Osteoblast (primary cell): ENCODE measurements at places on chromosomes 2 and 18. TPM values are rescaled to one million over a fixed set of nuclear protein-coding genes. Genes with fewer than 3 reads are reported as not detected.

GLB1L gene
- total RNA-seq = 13.0 and 21.0 TPM in 2 replicates

LYG1 gene
- under 0.01 and 0.88 TPM in 2 replicates for total RNA-seq

TMEM17 gene
- total RNA-seq = 2.9 and 3.3 TPM in 2 replicates

DNA sequence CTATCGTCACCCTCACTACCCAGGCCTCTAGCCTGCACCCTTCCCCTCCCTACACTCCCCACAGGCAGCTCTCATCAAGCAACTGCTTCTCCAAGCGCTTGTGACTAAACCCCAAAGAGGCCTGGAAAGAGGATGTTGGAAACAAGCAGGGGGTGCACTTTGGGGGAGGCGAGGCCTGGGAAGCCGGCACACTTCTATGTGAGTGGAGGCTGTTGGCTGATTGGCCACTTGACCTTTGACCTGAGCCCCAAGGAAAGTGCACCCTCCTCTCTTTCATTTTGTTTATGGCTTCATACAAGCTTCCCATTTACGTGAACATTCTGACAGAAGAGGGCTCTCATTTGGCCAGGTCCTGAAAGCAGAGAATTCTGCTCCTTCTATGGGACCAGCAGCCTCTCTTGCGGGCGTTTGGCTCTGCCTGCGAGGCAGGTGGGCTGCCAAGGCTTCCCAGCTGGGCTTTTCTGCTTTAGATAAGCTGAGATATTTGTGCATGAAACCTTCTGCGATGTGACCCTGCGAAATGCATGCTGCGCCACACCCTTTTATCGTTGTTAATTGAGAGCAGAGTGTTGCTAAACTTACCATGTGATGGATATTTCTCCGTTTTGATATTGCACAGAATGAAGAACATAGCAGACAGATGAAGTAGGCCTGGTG, 134.8 kb upstream of the NCK2 start:
- H3K36me3 ChIP-seq = no peaks in the 10 kb centered on the region
- H3K27me3 ChIP-seq = peaks cover 3% of the 10 kb centered on the region
- H3K4me3 ChIP-seq = no peak overlapping the region
- H3K4me1 ChIP-seq = no peaks in the 10 kb centered on the region

DNA sequence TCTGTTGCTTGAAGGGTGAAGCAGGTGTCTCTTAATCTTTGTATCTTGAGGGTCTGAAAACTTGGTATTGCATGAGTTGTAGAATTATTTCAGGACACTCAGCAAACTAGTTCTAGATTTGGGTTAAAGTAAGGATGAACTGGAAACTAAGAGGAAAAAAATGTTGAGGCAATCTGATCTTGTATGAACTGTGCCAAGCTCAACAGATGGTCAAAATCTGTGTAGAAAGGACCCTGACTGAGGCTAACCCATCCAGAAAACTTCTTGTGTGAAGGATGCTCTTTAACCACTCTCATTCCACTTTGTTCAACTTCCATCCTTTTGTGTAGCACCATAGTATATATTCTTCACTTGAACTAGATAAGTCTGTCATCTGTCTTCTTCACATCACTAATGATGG, 861.7 kb downstream of the SLC4A3 start:
- H3K4me3 ChIP-seq = no peak overlapping the region
- H3K27me3 ChIP-seq = no peaks in the 10 kb centered on the region
- no peak overlapping the region for H3K27ac ChIP-seq
- no peak for DNase-seq
- H3K36me3 ChIP-seq = no peaks in the 10 kb centered on the region

DNA sequence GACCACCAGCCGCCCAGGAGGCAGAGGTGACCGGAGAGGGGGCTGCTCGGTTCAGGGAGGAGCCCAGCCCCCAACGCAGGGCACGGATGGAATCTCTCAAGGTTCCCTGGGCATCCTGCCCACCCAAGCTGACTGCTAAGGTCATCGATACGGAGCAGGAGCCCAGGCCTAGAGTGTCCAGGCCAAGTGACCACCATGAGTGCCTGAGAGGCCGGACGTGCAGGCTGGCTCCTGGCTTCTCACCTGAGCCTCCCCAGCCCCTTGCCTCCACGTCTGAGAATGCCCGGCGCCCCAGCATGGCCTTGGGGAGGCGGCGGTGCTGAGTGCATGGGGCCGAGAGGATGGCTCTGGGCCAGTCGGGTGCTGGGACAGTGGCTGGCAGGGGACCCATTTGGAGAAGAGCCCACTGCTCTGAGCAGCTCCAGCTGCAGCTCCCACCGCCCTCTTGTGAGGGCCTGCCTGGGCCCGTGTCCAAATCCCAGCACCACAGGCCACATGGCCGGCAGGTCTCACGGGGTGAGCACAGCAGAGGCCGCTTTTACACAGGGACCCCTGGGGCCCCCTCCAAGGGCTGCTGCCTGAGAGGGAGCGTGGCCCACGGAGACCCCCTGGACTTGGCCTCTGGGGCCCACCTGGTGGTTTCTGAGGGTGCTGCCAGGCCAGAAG, 102.8 kb upstream of the CTDP1 start:
- DNase-seq = peak; percentile 62
- H3K27ac ChIP-seq = no peak overlapping the region
- no peaks in the 10 kb centered on the region for H3K36me3 ChIP-seq
- H3K4me3 ChIP-seq = no peak overlapping the region
- H3K4me1 ChIP-seq = no peaks in the 10 kb centered on the region
- peaks cover 5% of the 10 kb centered on the region for H3K27me3 ChIP-seq

SLC14A1 gene
- 128 and 136 TPM in 2 replicates for total RNA-seq
